Activated naive CD8-positive, alpha-beta T cell treated with anti-CD3 and anti-CD28 coated beads for 36 hours (primary cell): ENCODE measurements at places on chromosomes 3 and 15. TPM values are rescaled to one million over a fixed set of nuclear protein-coding genes. Genes with fewer than 3 reads are reported as not detected.
A peak's percentile ranks its signal among the peaks of the same experiment; 100 is the strongest.

The HES1 gene
- total RNA-seq = 0.14 TPM

The ARPP21 gene
- total RNA-seq = not detected

The SLC28A1 gene
- not detected for total RNA-seq

The LYZL4 gene
- total RNA-seq = not detected

The DPPA4 gene
- total RNA-seq = 0.54 TPM

The HDGFL3 gene
- total RNA-seq = 13.7 TPM

The FLNB gene
- total RNA-seq = 27.4 TPM

The DUOX2 gene
- total RNA-seq = not detected

DNA sequence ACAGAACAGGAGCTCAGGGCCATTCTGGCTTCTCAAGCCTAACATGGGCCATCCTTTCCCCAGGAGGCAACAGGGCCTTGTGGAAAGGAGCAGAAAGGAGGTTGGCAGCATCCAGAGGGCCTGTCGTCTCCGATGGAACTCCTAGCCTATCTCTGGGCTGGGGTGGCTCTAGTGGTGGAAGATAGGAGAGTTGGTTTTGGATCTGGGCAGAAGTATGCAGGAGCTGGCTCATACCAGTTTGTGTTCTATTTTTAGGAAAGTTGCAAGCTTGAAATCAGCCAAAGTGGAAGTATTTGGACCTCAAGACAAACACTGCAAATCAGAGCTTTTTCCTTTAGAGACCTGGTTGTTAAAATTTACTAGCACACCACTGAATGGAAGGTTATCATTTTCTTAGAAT is 35.4 kb upstream of the XCR1 start:
- H3K36me3 ChIP-seq = peaks cover 5% of the 10 kb centered on the region
- no peak overlapping the region for H3K27ac ChIP-seq

GRCh38 chr15:29039466-29040369 is 153.9 kb downstream of the APBA2 start:
- DNase-seq = peak; percentile 39
- peak overlapping the region; percentile 54 for H3K27ac ChIP-seq
- peaks cover 79% of the 10 kb centered on the region for H3K4me1 ChIP-seq
- H3K27me3 ChIP-seq = no peaks in the 10 kb centered on the region
- peak overlapping the region; percentile 25 for H3K4me3 ChIP-seq

DNA sequence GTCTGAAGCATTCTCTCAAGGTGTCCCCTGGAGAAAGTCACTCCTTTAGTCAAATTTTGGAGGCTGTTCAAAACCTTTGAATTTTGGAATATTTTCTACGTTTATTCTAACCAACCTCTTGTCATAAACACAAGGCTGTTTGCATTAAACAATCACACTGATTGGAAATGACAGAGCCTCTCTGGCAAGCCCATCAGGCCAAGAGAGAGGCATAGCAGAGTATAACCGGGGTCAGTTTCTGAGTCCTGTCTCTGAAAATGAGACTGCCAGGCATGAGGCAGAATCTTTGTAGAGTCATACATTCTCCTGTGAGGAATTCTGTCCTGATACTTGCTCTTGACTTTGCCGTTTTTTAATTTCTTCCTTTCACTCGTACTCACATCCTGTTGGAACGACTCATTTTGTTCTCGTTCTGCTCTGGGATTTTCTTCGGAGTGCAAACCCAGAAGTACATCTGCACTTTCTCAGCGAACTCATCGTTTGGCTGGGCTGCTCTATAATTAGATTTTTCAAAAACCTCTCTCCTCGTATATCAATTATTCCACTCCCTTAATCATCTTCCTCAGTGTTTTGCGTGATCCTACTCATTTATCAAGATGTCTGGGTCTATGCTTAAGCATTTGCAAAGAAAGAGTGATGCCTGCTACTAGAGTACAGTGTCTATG is 114.2 kb downstream of the AGBL1 start:
- no peaks in the 10 kb centered on the region for H3K27me3 ChIP-seq
- no peak for DNase-seq
- no peak overlapping the region for H3K27ac ChIP-seq
- H3K36me3 ChIP-seq = no peaks in the 10 kb centered on the region
- H3K4me1 ChIP-seq = no peaks in the 10 kb centered on the region
- no peak overlapping the region for H3K4me3 ChIP-seq

- no peak overlapping the region for H3K4me3 ChIP-seq
- DNase-seq = peak; percentile 29
- peaks cover 3% of the 10 kb centered on the region for H3K4me1 ChIP-seq
- H3K36me3 ChIP-seq = no peaks in the 10 kb centered on the region
- no peak overlapping the region for H3K27ac ChIP-seq
- H3K27me3 ChIP-seq = peaks cover 37% of the 10 kb centered on the region
Measured at GRCh38 chr3:127135241-127136023, 57.5 kb upstream of the PRR23E start.

GRCh38 chr3:140050396-140050795 is 115.4 kb downstream of the CLSTN2 start:
- no peaks in the 10 kb centered on the region for H3K4me1 ChIP-seq
- H3K36me3 ChIP-seq = no peaks in the 10 kb centered on the region
- no peak overlapping the region for H3K27ac ChIP-seq

DNA sequence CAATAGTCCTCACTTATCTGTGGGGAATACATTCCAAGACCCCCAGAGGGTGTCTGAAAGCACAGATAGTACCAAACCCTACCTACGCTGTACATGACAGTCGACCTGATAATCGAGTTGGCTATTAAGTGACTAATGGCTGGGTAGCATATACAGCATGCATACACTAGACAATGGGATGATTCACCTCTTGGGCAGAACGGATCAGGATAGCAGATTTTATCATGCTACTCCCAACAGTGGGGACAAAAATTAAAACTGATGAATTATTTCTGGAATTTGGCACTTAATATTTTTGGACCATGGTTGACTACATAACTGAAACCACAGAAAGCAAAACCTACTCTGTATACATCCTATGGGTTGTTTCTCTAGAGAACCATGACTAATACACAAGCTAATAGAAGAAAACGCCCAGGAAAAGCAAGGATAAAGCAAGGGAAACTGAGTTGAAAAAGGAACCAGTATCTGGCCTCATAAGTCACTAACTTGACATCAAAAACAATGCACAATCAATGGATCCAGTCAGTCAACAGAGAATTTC is 15.5 kb downstream of the ATG3 start:
- H3K27ac ChIP-seq = no peak overlapping the region
- H3K36me3 ChIP-seq = peaks cover 30% of the 10 kb centered on the region
- DNase-seq = no peak
- H3K4me1 ChIP-seq = peaks cover 16% of the 10 kb centered on the region
- no peak overlapping the region for H3K4me3 ChIP-seq
- H3K27me3 ChIP-seq = no peaks in the 10 kb centered on the region

- no peak overlapping the region for H3K27ac ChIP-seq
- H3K4me1 ChIP-seq = no peaks in the 10 kb centered on the region
- no peak overlapping the region for H3K4me3 ChIP-seq
- no peaks in the 10 kb centered on the region for H3K36me3 ChIP-seq
- no peaks in the 10 kb centered on the region for H3K27me3 ChIP-seq
- no peak for DNase-seq
Measured at GRCh38 chr3:178201714-178202113, 334.5 kb upstream of the KCNMB2 start.

GRCh38 chr15:62566248-62566647 is 401.2 kb upstream of the C2CD4B start:
- H3K27ac ChIP-seq = no peak overlapping the region
- H3K36me3 ChIP-seq = no peaks in the 10 kb centered on the region
- H3K4me3 ChIP-seq = no peak overlapping the region
- DNase-seq = no peak
- H3K27me3 ChIP-seq = peaks cover 15% of the 10 kb centered on the region
- no peaks in the 10 kb centered on the region for H3K4me1 ChIP-seq

- H3K27me3 ChIP-seq = peaks cover 5% of the 10 kb centered on the region
- DNase-seq = no peak
- H3K36me3 ChIP-seq = no peaks in the 10 kb centered on the region
- H3K4me1 ChIP-seq = no peaks in the 10 kb centered on the region
- H3K4me3 ChIP-seq = no peak overlapping the region
Measured at GRCh38 chr3:187210091-187210490, 12.8 kb downstream of the RTP1 start.

GRCh38 chr15:91298101-91298500 is 198.0 kb downstream of the SV2B start:
- peaks cover 9% of the 10 kb centered on the region for H3K27me3 ChIP-seq
- DNase-seq = no peak
- no peak overlapping the region for H3K27ac ChIP-seq
- peaks cover 3% of the 10 kb centered on the region for H3K4me1 ChIP-seq
- no peaks in the 10 kb centered on the region for H3K36me3 ChIP-seq

DNA sequence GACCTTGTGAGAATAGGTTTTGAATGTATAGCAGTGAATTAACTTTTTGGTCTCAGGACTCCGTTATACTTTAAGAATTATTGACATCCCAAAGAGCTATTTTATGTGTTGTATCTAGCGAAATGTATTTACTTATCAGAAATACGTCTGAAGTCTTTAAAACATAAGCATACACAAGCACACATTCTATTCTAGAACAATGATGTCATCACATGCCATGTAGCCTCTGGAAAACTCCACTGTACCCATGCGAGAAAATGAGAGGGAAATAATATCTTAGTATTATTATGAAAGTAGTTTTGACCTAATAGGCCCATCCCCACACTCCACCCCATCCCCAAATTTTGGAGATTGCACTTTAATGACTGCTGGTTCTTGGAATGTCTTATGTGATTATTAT is 1.5 kb downstream of the POLR2M start:
- H3K27ac ChIP-seq = peak overlapping the region; percentile 94
- no peak for DNase-seq
- H3K27me3 ChIP-seq = no peaks in the 10 kb centered on the region
- peak overlapping the region; percentile 84 for H3K4me3 ChIP-seq
- peaks cover 31% of the 10 kb centered on the region for H3K36me3 ChIP-seq
- H3K4me1 ChIP-seq = peaks cover 65% of the 10 kb centered on the region

DNA sequence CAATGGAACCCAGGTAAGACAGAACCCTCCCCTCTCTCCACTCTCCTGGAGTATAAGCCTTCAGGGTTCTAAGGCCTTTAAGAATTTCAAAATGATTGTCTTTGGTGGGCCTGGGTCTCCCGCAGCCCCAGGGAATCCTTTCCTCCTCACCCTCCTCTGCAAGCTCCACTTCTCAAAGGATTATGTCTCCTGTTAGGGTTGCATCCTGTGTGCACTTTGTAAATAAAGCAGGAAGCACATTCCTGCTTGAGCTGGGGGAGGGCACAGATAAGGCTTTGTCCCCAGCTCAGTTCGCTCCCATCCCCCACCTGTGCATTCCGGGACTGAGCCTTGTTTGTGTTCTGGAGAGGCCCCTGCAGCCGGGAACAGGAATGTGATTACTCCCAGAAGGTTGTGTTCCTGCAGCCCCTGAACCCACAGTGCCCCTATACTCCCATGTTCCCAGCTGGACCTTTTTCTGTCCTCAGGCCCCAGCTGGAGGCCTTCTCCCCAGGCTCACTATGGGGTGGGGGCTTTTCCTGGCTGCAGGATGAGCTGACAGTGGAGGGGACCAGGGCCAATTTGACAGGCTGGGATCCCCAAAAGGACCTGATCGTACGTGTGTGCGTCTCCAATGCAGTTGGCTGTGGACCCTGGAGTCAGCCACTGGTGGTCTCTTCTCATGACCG is 9.5 kb downstream of the TYRO3 start:
- DNase-seq = no peak
- no peak overlapping the region for H3K4me3 ChIP-seq
- H3K27ac ChIP-seq = no peak overlapping the region
- H3K4me1 ChIP-seq = no peaks in the 10 kb centered on the region
- no peaks in the 10 kb centered on the region for H3K27me3 ChIP-seq

GRCh38 chr15:81308260-81308659 is 15.7 kb downstream of the STARD5 start:
- peaks cover 98% of the 10 kb centered on the region for H3K36me3 ChIP-seq
- DNase-seq = no peak
- peak overlapping the region; percentile 34 for H3K27ac ChIP-seq
- H3K4me3 ChIP-seq = no peak overlapping the region
- H3K4me1 ChIP-seq = peaks cover 85% of the 10 kb centered on the region

DNA sequence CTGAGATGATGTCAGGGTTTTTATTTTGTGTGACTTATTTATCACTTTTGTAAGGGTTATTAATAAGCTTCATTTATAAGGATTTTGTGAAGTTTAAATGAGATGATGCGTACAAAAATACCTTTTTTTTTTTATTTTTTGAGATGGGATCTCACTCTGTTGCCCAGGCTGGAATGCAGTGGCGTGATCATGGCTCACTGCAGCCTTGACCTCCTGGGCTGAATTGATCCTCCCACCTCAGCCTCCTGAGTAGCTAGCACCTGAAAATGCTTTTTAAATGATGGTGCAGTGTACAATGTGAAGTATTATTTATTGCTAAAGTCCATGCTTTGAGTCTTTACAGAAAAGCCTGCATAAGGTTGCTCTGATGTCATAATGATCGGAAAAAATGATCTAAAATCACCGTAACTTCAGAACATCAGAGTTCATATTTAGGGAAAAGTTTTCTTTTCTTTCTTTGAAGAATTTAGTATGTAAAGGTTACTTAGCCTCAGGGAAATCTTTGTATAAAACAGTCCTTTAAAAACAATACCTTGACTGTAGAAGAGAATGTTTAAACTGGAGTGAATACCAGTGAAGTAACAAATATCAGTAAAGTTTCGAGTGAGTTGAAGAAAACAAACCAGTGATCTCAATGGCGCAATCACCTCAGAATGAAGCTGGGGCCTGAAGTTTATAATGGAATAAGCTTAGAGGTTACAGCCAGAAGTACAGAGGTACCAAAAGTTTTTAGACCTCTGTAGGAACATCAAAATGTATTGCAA is 29.7 kb downstream of the TCF12 start:
- no peaks in the 10 kb centered on the region for H3K27me3 ChIP-seq
- H3K4me3 ChIP-seq = no peak overlapping the region
- H3K27ac ChIP-seq = no peak overlapping the region
- no peak for DNase-seq
- H3K4me1 ChIP-seq = peaks cover 30% of the 10 kb centered on the region
- peaks cover 40% of the 10 kb centered on the region for H3K36me3 ChIP-seq

- H3K4me3 ChIP-seq = no peak overlapping the region
- DNase-seq = no peak
- H3K27ac ChIP-seq = peak overlapping the region; percentile 40
- H3K4me1 ChIP-seq = peaks cover 66% of the 10 kb centered on the region
- no peaks in the 10 kb centered on the region for H3K27me3 ChIP-seq
Measured at GRCh38 chr15:56207092-56207491, 36.6 kb downstream of the RFX7 start.

GRCh38 chr3:139774560-139775302 is 97.0 kb upstream of the NMNAT3 start:
- DNase-seq = no peak
- H3K36me3 ChIP-seq = no peaks in the 10 kb centered on the region
- H3K27ac ChIP-seq = no peak overlapping the region
- H3K27me3 ChIP-seq = peaks cover 14% of the 10 kb centered on the region

DNA sequence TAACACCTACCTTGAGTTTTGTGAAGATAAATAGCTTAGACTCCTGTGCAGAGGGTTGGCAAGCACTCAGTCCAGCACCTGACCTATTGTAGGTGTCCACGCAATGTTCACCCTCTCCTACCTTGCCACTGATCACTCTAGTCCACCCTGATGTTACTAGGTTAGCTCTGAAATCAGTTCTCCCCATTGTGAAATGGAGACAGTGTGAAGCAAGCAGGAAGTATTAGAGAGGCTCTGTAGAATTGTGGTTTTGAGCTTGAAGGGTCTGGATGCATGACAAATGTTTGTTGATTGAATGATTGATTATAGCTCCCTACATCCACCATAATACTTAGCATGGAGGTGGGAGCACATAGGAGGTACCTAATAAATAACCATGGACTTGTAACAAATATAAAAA is 199.7 kb downstream of the RPLP1 start:
- DNase-seq = no peak
- H3K27me3 ChIP-seq = peaks cover 13% of the 10 kb centered on the region
- peaks cover 7% of the 10 kb centered on the region for H3K4me1 ChIP-seq
- no peak overlapping the region for H3K27ac ChIP-seq
- H3K4me3 ChIP-seq = no peak overlapping the region
- no peaks in the 10 kb centered on the region for H3K36me3 ChIP-seq

GRCh38 chr3:57497904-57498303 is 46.2 kb downstream of the DNAH12 start:
- H3K4me3 ChIP-seq = no peak overlapping the region
- H3K36me3 ChIP-seq = no peaks in the 10 kb centered on the region
- no peaks in the 10 kb centered on the region for H3K27me3 ChIP-seq
- no peaks in the 10 kb centered on the region for H3K4me1 ChIP-seq
